LHCN-M2 (cell line): ENCODE measurements at places on chromosomes 6 and 20.

DNA sequence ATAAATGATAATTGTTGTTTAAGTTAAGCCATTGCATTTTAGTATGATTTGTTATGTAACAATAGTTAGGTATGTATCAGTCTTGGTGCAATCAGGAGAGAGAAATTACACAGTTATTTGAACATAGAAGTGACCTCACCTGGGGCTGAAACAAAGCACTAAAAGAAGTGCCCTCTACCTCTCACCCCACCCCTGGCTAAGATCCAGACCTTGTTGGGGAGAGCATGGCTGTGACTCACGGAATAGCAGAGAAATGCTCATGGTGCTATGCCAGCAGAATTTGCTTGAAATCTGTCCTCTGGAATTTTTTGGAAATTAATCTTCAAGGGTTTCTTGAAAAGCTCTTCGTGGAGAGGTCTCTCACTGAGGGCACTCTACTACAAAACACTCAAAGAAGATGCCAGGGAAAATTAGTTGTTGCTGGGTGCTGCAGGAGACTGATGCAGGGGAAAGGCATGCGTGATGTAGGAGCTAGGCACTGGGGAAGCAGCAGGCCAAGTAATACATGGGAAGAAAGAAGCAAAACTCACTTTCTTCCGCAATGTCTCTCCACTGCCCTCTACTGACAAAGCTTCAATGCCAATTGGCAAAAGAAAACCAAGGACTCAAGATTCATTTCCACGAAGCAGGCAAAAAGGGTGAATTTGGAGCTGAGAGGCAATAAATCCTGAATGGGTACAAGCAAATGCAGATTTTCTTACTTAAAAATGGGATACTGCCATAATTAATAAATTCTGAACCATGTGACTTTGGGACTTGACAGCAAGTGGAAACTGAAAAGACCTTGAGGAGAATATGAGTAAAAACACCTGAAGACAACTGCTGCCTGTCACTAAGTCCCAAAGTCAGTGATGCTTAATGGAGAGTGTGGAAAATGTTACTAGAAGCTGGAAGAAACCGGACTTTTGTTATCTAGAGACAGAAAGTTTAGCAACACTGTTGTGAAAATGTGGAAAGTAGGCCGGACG, 136.3 kb upstream of the ZNF184 start:
- peak; percentile 63 for DNase-seq

GRCh38 chr20:33992145-33992922, 1.4 kb upstream of the RALY start:
- DNase-seq = peak; percentile 30

- no peak for DNase-seq
Measured at GRCh38 chr6:109623288-109623687, 67.7 kb downstream of the AK9 start.

- no peak for DNase-seq
Measured at GRCh38 chr6:1798303-1798964, 188.7 kb downstream of the FOXC1 start.

DNA sequence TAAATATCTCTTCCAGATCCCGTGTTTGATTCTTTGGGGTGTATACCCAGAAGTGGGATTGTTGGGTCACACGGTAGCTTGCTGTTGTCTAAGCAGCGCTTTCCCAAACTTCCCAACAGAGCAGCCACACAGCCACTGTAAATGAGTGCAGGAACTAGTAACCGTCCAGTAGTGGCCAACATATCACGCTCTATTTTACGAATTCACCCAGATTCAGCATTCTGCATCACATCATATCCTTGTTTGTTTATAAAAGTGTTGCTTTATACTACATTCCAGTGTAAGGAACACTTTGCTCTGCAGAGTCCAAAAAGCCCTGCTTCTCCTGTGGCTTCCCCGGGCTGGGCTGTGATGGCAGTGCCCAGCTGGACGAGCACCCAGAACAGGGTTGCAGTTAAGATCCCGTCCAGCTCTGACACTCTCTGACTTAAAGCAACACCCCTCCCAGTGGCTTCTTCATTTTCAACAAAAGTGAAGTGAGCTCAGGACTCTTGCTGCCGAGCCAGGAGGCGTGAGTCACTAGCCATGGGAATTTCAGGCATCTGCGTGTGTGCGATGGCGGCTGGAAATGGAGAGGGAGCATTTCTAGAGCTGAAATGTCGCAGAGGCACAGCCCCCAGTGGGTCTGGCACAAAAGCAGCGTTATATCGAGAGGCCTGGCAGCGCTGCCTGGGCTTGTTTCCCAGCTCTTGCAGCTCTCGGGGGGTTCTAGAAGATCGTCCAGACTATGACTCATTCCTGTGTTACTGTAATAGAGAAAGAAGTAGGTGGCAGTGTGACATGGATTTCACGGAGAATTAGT, 216.3 kb upstream of the ECI2 start:
- DNase-seq = peak; percentile 85

- peak; percentile 3 for DNase-seq
Measured at GRCh38 chr6:54916858-54917257, 70.3 kb downstream of the FAM83B start.

DNA sequence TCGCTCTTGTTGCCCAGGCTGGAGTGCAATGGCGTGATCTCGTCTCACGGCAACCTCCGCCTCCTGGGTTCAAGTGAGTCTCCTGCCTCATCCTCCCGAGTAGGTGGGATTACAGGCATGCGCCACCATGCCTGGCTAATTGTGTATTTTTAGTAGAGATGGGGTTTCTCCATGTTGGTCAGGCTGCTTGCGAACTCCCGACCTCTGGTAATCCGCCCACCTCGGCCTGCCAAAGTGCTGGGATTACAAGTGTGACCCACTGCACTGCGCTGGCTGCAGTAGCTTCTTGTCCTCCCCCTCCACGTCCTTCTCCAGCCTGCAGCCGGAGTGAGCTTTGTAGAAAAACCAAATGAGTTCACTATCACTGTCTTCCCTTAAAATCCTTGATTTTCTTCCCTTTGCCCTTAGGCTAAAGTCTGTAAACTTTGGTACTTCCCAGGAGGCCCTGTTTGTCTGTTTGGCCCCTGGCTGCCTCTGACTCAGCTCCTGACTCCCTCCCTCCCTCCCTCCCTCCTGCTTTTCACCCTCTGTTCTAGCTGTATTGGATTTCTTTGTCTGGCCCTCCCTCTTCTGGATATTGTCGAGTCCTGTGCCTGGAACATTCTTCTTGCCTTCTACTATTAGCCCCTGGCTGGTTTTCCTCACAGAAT, 12.9 kb downstream of the PARD6B start:
- DNase-seq = peak; percentile 88

GRCh38 chr6:26571592-26572296, 25.0 kb upstream of the ABT1 start:
- peak; percentile 90 for DNase-seq

GRCh38 chr6:10431423-10432164, 16.7 kb upstream of the TFAP2A start:
- no peak for DNase-seq

DNA sequence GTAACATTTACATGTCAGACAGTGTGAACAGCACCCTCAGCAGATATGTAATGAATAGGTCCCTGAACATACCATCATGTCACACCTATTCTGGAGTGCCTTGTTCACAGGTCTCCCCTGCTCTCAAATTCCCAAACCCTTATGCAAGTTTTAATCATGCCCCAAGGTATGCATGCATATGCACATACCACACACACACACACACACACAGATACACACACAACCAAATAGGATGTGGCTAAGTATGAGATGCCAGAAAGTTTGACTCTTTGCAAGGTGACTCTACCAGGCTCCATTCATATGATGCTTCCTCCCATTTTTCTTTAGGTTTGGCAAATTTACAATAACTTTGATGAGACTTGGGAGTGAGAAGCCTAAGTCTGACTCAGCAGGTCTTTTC, 243.8 kb upstream of the IRAK1BP1 start:
- no peak for DNase-seq

GRCh38 chr6:92468066-92468465, 951.3 kb downstream of the EPHA7 start:
- no peak for DNase-seq

DNA sequence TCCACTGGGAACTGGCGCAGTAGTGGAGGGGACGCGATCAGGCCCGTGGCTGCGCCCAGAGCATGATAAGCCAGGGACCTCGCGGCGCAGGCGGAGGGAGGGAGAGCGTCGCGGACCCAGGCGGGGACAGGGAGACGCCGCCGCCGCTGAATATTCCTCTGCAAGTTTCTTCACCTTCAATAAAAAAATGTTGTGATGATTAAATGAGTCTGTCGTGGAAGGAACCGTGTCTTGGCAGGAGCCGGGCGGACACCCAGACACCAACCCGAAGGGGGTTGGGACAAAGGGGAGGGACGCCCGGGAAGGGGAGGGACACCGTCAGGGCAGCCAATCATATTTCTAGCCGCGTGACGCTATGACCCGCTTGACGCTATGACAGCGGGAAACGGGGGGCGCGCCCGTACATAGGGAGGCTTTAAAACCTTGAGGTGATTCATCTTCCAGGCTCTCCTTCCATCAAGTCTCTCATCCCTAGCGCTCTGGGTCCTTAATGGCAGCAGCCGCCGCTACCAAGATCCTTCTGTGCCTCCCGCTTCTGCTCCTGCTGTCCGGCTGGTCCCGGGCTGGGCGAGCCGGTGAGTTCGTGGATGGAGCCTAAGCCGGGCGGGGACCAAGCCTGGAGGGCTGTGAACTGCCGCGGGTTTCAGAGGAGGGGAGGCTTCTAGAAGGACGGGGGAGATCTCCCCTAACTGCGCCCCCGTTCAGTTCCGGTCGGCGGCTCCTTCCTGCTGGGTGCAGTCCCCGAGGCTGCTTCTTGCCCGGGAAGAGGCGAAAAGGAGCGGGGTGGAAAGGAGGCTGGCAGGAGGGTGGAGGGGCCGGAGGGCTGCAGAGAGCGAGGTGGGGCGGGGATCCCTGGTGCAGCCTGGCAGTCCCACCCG, at the start of gene ULBP2:
ULBP2 (plus strand) TSS at position 432 of the 878 bp plus-strand sequence; CDS start at position 491, 59 bp downstream.
- DNase-seq = peak; percentile 94
